ENCODE measurements at places on chromosomes 2 and 18.

GRCh38 chr18:676069-676468 is 18.6 kb downstream of the TYMS start:
- DNase-seq, result no peak

DNA sequence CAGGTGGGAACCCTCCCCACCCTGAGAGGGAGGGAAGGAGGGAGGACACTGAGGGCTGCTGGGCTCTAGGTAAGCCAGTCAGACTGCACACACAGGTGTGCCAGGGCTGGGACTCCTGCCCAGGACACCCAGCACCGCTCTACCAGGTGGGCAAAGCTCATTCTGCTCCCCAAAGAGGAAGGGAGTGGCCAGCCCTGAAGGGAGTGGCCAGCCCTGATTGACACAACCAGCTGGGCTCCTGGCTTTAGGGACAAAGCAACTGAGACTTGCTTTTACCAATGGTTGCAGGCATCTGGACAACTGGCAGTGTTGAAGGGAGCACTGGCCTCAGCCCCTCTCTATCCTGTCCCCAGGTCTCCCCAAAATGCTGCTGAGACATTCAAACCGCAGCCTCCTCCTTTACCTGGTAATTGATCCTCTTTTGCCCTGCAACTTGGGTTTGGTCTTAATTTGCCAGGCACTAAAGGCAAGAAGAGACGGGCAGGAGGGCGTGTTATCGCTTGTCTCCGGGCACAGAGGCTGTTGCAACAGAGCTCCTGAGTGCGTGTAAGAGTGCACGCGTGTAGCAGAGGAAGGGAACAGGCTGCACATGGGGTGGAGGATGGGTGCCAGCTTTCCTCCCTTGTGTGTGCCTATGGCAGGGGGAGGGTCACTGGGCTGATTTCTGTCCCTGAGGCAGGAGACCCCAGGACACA is 14.5 kb upstream of the FOSL2 start:
- no peak for DNase-seq

DNA sequence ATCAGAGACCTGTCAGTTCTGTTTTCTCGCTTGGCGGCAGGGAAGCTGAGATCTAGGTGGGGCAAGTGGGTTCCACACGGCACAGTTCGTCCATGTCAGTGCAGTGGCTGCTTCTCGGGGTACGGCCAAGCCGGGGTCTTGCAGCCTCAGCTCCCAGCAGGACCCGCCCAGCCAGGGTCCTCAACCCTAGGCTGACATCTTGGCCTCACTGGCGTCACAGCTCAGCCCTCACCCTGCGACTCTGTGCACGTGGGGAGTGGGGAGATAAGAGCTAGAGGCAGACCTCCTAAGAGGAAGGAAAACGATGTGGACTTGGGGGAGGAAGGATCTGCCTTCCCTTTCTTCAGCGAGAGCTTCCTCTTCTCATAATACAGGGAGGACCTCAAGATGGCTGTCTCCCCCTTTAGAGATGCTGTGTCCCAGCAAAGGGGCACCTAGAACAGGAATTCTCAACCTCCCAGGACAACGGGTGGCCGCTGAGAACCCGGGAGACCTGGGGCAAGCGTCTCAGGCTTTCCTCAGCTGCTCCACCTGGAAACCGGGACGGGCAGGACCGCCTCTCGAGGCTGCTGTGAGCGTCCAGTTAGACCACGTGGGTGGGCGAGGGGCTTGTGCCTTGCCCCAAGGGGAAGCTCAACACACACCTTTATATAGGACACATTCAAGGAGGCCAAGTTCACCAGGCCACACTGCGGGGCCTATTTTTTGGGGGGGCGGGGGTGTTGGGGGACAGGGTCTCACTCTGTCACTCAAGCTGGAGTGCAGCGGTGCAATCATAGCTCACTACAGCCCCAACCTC is 23.5 kb upstream of the KLF11 start:
- DNase-seq, result no peak

DNA sequence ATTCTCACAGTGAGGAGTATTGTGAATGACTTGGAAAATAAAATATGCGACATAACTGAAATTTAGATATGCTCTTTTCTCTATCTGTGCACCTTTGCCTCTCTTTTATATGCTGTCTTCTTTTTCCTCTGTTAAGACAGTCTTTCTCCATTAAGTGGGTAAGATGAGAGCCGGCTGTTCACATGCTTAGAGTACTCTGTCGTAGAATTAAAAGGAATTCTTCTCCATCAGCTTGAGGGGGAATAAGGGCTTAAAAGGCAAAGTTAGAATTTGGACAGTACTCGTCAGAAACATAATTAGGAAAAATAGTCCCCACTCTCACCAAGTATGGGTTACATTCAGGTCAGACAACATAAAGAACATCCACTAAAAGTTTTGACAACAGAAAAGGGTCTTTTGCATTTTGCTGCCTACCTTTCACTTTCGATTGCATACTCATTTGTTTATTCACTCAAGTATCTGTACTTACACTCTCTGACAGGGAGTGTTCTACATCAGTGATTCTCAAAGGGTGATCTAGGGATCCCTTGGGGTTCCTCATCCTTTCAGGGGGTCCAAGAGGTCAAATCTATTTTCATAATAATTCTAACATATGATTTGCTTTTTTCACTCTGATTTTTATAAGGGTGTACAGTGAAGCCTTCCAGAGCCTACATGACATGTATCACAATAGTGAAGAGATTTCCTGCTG is 48.0 kb downstream of the ARHGAP15 start:
- no peak for DNase-seq

- DNase-seq, result no peak
Observed at GRCh38 chr2:96258166-96259022, 7.4 kb downstream of the TMEM127 start.

DNA sequence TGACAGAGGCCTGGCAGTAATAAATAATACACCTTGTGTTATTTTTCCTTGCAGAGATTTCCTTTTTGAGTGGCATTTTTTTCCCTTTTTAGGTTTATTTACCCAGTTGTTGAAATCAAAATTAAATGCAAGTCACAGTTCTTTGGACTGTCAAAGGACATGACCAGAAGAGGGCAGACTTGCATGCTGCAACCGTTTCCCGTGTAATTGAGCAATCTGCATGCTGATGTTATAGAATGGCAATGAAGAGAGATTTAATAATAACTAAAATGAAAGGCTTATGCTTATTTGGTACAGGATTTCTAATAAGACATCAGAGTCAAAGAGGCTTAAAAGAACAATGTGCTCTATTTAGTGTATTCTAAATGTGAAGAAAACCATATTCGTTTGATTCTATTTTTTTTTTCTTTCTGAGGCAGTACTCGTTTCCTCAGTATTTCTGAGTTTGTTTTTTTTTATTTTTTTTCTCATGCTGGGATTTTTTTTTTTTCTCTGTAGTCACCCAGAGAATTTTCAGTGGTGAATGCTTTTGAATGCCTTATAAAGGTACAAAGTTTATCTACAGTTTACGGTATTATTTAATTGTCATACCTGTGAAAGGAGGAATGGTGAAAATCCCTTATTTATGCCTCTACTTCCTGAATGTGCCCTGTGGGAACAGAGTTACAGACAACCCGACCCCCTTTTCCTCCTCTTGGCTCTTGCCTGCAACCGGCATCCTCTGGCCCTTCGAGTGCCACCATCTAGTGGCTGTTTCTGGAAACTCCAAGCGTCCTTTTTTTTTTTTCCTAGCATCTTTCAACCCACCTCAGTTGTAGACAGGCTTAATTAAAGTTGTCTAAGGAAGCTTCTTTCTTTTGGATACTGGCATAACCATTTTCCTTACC is 368.5 kb downstream of the LRRTM1 start:
- no peak for DNase-seq

- DNase-seq, result no peak
Observed at GRCh38 chr18:22067109-22067508, 102.3 kb upstream of the GATA6 start.

GRCh38 chr2:122704109-122704563 is 948.7 kb downstream of the TSN start:
- no peak for DNase-seq

DNA sequence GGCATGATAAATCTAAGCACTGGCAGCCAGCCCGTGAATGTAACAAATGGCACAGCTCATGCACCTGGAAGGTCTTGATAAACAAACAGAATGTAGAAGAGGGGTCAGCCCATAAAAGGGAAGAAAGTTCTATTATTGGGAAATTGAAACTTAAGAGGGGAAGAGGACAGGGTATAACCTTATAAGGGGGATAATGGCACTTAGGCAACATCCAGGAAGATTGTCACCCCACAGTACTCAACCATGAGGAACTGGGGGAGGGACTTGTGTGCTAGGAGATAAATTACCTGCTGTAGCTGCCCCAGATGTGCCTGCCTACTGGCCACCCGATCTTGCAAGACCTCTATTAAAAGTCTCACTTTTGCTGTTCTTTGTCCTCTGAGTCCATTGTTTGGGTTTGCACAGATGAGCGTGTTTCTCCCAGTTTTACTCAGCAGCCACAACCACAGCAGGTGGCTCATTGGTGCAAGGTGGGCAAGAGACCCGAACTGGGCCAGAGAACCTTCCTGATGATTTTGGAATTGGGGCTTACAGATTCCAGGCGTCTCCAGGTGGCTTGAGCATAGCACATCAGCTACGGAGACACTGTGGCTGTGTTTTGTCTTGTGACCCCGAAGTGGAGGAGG is 79.0 kb upstream of the TAF1B start:
- DNase-seq, result no peak

GRCh38 chr2:122061206-122061605 is 305.8 kb downstream of the TSN start:
- DNase-seq, result no peak

GRCh38 chr2:160427629-160428404 is 65.8 kb downstream of the RBMS1 start:
- peak; percentile 51 for DNase-seq

DNA sequence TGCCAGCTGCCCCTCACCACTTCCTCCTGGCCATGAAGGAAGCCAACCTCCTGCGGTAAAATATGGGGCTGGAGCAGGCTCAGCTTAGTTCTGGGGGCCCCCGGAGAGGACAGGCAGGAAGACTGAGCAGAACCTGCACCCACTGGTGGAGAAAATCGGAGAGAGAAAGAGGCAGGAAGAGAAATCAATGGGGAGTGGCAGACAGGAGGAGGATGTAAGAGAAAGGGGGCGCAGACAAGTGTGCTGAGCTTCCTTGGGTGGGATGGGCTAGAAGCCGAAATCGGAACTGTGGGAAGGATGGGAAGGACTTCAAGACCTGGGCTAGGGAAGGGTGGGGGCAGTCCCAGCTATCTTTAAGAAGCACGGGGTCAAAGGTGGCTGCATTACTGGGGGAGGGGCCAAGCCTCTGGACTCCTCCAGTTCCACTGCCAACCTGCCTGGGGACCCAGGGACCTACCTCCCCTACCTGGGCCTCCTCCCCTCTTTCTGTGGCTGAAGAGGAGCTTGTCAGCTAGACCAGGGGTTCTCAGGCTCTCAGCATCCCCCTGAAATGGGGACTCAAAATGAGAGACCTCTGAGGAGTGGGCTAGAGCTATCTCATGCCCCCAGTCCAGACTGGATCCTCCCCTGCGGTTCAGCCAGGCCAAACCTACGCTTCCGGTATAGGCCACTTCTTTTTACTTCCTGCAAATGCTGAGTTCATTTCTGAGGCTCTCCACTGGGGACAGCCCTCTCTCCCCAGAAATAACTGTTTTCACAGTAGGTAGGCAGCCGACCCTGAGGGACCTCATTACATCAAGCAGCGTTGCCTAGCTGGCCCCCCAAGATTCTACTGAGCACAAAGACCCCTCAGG is 33.6 kb upstream of the B3GNT7 start:
- no peak for DNase-seq

GRCh38 chr2:150812664-150813367 is 325.3 kb upstream of the RND3 start:
- DNase-seq, result no peak

GRCh38 chr2:96622544-96622943 is 15.6 kb downstream of the KANSL3 start:
- DNase-seq, result no peak

DNA sequence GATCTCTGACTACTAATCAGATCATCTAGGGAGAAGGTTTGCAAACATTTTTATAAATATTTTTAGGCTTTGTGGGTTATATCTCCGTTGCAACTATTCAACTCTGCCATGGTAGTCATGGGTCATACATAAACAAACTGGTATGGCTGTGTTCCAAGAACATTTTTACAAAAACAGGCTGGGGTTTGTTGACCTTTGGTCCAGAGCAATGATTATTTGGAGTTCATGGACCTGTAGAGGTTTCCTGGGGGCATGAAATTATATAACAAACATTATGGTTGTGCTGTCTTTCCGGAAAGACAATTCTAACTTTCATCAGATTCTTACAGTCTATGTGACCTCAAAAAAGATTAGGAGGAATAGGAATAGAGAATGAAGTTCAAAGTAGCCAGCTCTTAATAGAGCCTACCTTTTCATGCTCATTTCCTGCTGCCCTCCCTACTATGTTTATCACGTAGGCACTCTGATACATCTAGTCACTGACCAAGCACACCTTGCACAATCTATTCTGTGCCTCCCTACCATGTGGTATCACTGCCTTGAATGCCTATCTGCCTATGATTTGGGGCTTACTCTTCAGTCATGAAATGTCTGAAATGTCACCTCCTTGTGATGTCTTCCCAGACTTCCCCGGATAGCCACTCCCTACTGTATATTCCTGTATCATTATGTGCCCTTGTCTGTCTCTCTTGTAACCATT is 102.4 kb upstream of the SCN1A start:
- DNase-seq, result no peak

- peak; percentile 40 for DNase-seq
Observed at GRCh38 chr2:111702119-111702803, 181.7 kb downstream of the ANAPC1 start.

- DNase-seq, result no peak
Observed at GRCh38 chr2:216551234-216552068, 52.8 kb downstream of the RPL37A start.

- no peak for DNase-seq
Observed at GRCh38 chr2:213545964-213546475, 261.8 kb downstream of the SPAG16 start.

GRCh38 chr2:79573895-79574674 is 61.2 kb downstream of the CTNNA2 start:
- no peak for DNase-seq

DNA sequence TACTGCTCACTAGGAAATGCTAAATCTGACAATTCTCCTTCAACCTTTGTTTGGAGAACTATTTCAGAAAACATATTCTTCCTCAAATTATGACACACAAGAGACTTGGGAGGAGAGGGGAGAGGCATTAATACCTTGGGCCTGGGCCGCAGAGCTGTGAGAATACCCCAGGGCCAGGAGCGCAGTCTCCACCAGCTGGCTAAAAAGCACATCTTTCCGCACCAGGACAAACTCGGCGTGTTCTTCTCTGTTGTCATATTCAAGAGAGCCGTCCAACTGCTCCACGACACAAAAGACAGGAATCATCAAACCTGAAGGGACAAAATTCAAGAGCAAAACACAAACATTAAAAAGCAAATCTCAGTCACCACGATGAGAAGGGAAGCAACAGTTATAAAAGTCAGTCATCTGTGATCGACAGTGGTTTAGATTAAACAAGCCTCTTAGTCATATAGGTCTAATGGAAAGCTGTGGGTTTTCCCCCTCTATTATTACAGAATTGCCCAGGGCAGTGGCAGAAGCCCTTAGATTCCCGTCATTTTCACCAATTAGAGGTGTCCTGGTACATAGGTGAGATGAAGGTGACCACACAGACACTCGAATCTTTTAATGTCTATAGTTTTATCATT is 24.4 kb downstream of the SATB2 start:
- no peak for DNase-seq

- DNase-seq, result no peak
Observed at GRCh38 chr18:46260879-46261143, 156.6 kb downstream of the HAUS1 start.
